Stimulated activated CD4-positive, alpha-beta T cell treated with anti-CD3 and anti-CD28 coated beads, Interleukin-1b, Interleukin-23, amount 100 ng/mL, for 1 hour (primary cell): ENCODE measurements at places on chromosomes 12 and 14.

GRCh38 chr12:88377973-88378372 is 202.3 kb downstream of the KITLG start:
- DNase-seq = no peak

- no peak for DNase-seq
Measured at GRCh38 chr12:75714462-75715322, 203.3 kb upstream of the KRR1 start.

DNA sequence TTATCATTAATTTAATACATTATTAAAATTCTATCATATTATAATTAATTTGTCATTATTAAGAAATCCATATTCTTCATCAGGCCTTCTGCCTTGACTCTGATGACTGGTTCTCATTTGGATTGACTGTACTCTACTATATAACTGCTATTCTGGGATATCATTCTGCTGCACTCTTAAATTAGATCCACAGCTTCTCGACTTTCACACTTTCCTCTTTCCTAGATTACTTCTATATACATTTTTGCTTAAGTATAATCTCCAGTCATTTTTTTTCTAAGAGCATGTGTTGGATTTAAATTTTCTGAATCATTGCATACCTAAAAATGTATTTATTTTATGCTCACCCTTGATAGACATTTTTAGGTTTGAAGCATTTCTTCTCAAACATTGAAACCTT is 12.4 kb downstream of the GRIP1 start:
- no peak for DNase-seq

GRCh38 chr14:23167116-23167847 is 16.2 kb downstream of the SLC7A8 start:
- DNase-seq = no peak

- no peak for DNase-seq
Measured at GRCh38 chr14:89241934-89242651, 174.9 kb downstream of the FOXN3 start.

- no peak for DNase-seq
Measured at GRCh38 chr14:25837551-25837965, 760.3 kb downstream of the NOVA1 start.

- DNase-seq = no peak
Measured at GRCh38 chr14:49677643-49678042, 10.4 kb downstream of the POLE2 start.

DNA sequence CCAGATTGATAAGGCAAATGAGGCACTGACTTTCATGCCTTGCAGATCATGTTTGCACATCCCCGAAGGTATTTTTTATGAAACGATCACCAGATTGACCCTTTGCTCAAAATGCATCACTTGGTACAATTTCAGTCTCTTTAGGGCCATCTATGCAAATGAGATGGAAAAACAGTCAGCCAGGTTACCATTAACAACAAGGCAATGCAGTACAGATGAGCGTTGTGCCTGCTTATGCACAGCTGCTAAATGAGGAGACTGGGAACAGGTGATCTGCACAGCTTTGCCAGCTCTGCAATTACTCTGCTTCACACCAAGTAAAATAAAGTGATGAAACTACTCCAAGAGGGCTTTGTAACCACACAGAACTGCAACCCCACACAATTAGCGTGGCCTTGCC is 26.1 kb upstream of the PLEKHG7 start:
- no peak for DNase-seq

- DNase-seq = no peak
Measured at GRCh38 chr14:30020271-30020670, 92.6 kb upstream of the PRKD1 start.

DNA sequence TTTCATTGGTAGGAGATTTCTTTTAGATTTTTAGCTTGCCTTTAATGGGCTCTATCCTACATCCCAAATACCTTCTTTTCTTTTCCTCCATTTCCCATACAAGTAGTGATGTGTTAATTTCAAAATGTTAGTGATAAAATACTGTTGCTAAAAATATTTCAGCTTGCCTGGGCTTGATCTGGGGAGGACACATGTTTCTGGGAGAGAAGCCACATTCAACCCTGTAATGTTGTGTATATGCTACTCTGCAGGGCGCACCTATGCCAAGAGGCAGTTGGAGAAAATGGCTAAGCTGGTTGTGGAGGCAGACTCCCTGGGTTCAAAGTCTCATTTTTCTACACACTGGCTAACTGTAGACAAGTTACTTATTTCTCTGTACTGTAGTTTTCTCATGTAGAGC is 26.3 kb downstream of the FLRT2 start:
- DNase-seq = no peak

DNA sequence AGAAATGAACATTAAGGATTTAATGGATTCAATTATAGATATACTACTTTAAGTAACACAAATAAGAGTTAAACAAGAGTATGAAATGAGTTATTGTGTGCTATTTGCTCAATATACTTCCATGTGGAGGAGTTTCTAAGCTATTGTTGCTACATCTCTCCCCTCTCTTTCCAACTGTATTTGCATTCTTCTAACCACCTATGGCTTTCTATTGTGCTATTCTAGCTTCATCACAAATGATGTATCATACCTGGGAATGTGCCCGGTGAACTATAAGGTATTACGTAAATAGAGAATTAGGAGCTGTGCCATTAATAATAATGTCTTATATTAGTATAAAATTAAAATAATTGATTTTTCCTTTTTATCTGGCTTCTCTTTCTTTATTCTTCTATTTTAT is 87.1 kb upstream of the PLEKHG7 start:
- no peak for DNase-seq

DNA sequence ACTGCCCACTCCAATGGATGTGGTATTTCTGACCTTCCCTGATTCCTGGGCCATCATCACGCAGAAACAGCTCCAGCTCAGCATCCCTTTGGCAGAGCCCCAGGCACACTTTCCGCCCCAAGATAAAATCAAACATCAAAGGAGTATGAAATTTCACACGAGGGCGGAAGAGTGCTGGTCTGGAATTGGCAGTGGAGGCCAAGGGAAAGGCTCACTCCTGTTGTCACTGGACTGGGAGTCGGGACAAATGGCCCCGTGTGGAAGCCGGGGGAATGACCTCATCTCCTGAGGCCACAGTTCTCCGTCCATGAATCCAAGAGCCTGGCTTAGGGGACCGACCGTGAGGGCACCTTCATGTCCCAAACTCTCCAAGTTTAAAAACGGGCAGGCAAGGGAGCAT is 40.9 kb downstream of the FZD10 start:
- DNase-seq = no peak

DNA sequence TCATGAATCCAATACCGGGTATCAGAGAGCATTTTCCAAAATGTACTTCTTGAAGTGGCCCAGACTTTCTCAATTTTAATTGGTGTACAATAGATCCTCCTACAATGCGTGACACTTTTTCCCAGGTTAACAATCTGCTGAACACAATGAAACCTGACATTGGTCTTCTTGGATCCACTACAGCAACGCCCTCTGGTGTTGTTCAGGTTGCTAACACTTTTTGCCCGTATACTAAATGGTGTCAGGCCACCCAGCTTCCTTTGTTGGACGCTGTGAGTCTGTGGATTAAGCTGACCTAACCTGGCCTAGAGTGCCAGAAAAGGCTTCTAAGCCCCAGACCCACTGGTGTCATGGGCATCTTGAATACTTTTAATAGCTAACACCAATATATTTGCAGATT is 89.2 kb downstream of the KCNK10 start:
- DNase-seq = no peak

DNA sequence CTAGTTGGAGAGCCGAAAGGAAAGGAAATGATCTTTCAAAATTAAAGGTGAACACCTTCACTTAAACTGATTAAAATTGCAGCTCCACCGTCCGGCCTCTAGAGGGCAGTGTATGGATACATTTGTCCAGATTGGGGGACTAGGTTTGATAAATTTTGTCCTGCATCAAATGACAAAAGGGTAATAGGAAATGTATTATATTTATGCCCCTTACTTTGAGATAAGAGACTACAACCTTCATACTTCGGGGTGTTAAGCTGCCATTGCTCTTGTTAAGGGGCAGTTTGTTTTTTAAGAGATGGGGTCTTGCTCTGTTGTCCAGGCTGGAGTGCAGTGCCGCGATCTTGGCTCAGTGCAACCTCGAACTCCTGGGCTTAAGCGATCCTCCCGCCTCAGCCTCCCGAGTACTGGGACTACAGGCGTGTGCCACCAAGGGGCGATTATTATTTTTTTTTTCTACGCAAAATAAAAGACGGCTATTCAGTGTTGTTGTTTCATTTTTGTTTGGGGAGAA is 818 bp upstream of the SUOX start:
- peak; percentile 37 for DNase-seq

- no peak for DNase-seq
Measured at GRCh38 chr12:75684678-75685616, 173.5 kb upstream of the KRR1 start.

- no peak for DNase-seq
Measured at GRCh38 chr12:127726671-127727315, 540.2 kb upstream of the TMEM132C start.

- DNase-seq = no peak
Measured at GRCh38 chr12:105454688-105455087, 124.2 kb downstream of the C12orf75 start.

DNA sequence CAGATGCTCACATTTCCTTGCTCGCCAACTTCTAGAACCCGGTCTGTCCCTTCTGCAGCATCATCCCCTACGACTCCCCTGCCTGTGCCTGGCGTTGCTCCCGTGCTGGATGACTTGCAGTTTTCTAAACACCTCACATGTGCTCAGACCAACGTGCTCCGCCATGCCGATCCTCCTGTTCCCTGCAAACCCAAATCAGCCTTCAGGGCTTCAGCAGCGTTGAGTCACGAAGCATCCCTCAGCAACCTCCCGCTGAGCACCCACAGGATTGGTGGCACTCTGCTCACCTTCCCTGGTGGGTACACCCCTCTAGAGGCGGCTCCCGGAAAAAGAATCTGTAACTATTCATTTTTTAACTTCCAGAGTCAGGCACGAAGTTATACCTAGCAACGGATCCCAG is 2.8 kb upstream of the PIWIL1 start:
- DNase-seq = no peak

GRCh38 chr12:117816-118345 is 51.3 kb downstream of the IQSEC3 start:
- DNase-seq = no peak

- DNase-seq = no peak
Measured at GRCh38 chr14:55107766-55108554, 21.1 kb upstream of the LGALS3 start.

DNA sequence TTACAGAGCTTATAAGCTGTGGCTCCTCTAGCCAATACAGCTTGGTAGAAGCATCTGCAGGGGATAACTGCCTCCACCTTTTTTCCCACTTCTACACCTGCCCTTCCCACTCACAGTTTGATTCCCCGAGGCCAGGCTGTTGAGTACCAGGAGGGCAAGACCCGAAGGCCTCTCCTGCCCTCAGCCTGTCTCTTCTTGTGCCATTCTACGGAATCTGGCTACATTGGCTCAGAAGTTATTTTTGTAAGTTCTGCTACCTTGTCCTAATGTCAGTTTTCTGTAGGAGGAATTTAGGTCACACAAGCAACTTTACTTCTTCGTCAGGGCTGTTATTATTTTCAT is 11.7 kb downstream of the FBXL14 start:
- DNase-seq = no peak

DNA sequence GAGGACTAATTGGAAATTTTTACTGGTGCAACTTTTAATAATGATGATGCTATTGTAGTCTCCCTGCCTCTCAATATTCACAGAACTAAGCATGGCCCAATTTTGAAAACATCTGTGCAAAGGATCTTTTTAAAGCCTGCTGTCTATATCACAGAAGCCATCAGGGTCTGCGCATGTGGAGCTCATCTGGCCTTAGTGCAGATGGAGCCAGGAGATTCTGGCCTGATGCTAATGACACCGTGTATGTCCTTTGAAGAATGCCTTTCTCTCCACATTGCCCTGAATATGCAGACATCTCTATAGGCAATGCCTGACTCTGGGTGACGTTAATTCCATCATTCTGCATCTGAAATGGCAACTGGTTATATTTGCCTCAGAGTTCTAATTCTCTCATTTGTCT is 1205.9 kb downstream of the AACS start:
- DNase-seq = no peak

- DNase-seq = no peak
Measured at GRCh38 chr14:104390221-104390931, 189.2 kb upstream of the C14orf180 start.

DNA sequence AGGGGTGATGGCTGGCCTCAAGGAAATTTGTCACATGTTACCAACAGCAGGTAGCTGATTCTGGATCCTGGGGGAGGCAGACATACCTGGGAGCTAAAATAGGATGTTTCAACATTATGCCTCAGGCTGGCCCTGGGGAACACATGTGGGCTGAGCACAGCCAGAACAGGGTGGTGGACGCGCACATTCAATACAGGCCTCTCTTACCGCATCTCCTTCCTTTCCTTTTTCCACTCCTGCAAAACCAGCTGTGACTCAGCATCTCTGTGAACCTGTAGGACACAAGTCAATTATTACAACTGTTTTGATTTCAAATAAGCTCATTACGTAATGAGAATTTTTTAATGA is 61.0 kb downstream of the NT5DC3 start:
- no peak for DNase-seq

- no peak for DNase-seq
Measured at GRCh38 chr12:101855976-101856375, 21.4 kb upstream of the DRAM1 start.

GRCh38 chr14:21070083-21070609 is at the start of gene ARHGEF40:
Gene ARHGEF40 (plus strand): TSS chr14:21070304. CDS start chr14:21070397, 93 bp downstream.
- DNase-seq = no peak

DNA sequence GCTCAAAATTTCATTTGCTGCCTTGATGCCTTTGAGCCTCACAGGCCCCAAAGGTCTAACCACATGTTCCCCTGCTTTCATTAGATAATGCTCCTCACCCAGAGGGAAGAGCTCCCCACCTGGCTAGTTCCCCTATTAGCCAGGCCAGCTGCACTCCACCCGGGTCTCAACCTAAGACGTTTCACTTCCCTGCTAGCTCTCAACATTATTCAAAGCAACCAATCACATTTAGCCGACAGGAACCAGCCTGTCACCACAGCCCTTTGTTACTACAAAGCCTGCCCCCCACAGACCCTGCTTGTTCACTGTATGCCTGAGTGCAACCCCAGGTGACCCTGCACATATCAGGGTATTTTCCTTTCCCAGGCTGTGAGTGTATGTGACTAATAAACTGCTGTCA is 78.6 kb downstream of the SLC15A5 start:
- DNase-seq = no peak

DNA sequence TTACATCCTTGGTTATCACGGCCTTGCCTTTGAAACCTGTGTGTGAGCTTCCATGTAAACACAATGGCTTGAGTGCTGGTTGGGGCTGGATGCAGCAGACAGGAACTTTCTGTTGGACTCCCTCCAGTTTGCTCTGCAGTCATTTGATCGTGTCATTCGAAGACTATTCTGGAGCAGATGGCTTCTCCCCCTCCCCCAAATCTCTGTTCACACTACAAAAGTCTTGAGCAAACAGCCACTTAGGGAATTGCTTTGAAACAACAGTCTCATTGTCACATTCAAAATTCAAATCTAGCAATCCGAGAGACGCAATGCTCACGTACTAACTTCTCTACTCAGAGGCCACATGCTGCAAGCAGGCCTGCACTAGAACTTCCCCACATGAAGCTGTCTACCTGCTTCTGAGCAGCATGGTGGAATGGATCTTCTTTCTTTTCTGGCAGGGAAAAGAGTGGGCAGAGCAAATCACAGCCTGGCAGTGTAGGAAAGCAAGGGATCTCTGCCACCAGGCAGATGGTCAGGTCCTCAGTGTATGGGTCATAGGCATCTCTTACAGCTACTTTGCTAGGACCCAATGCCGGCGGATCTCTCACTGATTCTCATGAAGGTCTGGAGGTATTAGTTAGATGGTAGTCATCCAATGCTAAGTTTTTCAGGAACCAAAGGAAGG is 214.2 kb downstream of the PPM1H start:
- no peak for DNase-seq
